ENCODE measurements at places on chromosomes 13 and 19. TPM values are rescaled to one million over a fixed set of nuclear protein-coding genes. Genes with fewer than 3 reads are reported as not detected.

RUBCNL gene
- total RNA-seq = 3.2 TPM

LRG1 gene
- 8.5 TPM for total RNA-seq

- no peak for ATAC-seq
Measured at GRCh38 chr13:21934284-21934683, 263.4 kb downstream of the FGF9 start.

IFNL1 gene
- not detected for total RNA-seq

- no peak for ATAC-seq
Measured at GRCh38 chr19:46947866-46948265, 71.8 kb upstream of the NPAS1 start.

GRCh38 chr13:50676602-50677001, 166.9 kb downstream of the DLEU7 start:
- no peak for ATAC-seq
